CD4-positive, CD25-positive, alpha-beta regulatory T cell (primary cell): ENCODE measurements at places on chromosomes 4 and X. TPM values are rescaled to one million over a fixed set of nuclear protein-coding genes. Genes with fewer than 3 reads are reported as not detected.

DNA sequence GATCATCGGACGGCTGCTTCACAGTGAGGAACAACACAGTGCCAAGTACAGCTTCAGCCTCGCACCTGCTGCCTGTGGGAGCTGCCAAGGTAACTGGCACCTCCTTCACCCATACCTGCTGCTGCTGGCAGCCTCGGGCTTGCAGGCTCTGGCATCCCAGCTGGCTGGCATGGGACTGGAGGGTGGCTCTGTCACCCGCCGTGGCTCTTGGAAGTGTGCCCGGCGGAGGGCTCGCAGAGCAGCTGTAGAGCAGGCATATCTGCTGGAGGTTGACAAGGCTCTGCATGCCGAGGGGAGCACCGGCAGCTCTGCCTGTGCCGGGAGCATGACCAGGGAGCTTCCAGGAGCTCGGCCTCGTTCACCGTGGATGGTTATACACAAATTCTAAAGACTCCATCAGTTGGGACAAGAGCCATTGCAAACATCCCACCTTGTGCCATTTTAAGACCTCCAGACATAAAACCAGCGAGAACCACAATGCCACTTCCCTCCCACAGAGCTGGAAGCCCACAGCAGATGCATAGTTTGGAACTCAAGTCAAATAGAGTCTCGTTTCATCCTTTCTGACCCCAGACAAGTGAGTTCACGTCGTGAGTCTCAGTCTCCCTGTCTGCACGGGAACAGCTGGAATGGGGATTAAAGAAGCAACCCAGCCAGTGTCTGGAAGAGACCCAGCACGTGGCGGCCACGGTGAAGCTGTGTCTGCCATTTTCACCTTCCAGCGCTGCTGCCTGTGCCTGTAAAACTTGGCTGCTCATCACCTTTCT is 84.3 kb upstream of the PSAPL1 start:
- no peak for DNase-seq

DNA sequence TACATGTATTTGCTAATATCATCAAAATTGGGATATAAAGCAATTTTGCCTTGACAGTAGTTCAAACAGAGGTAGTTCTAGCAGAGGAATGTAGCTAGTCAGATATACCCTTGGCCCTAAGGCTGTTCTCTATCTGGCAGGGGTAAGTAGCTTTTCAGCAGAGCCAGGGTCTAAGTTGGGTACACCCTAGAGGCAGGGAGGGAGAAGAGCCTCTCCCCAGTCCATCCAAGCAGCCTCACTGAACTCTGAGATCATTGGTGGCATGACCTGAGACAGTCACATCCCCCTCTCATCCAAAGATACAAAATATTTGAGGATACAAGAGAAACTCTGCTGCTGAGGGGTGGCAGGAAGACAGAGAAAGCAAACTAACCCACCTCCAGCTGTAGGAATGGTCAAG is 343.7 kb downstream of the DHX15 start:
- no peak for DNase-seq

Gene SPANXN3
- not detected for total RNA-seq

DNA sequence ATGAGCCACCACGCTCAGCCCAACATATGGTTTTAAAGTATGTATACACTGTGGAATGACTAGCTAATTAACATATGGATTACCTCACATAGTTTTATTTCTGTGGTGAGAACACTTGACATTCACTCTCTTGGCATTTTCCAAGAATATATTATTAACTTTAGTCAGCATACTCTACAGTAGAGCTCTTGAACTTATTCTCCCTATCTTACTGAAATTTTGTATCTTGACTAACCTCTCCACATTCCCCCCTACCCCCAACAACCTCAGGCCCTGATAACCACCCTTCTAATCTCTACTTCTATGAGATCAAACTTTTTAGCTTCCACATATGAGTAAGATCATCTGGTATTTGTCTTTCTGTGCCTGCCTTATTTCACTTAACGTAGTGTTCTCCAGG is 38.6 kb upstream of the AGA start:
- no peak for DNase-seq

Gene ENAM
- total RNA-seq = not detected

Gene GPRASP1
- 27.0 TPM for total RNA-seq

- no peak for DNase-seq
Observed at GRCh38 chr4:138446456-138446855, 204.3 kb upstream of the SLC7A11 start.

Gene IKBKG
- total RNA-seq = 48.0 TPM

DNA sequence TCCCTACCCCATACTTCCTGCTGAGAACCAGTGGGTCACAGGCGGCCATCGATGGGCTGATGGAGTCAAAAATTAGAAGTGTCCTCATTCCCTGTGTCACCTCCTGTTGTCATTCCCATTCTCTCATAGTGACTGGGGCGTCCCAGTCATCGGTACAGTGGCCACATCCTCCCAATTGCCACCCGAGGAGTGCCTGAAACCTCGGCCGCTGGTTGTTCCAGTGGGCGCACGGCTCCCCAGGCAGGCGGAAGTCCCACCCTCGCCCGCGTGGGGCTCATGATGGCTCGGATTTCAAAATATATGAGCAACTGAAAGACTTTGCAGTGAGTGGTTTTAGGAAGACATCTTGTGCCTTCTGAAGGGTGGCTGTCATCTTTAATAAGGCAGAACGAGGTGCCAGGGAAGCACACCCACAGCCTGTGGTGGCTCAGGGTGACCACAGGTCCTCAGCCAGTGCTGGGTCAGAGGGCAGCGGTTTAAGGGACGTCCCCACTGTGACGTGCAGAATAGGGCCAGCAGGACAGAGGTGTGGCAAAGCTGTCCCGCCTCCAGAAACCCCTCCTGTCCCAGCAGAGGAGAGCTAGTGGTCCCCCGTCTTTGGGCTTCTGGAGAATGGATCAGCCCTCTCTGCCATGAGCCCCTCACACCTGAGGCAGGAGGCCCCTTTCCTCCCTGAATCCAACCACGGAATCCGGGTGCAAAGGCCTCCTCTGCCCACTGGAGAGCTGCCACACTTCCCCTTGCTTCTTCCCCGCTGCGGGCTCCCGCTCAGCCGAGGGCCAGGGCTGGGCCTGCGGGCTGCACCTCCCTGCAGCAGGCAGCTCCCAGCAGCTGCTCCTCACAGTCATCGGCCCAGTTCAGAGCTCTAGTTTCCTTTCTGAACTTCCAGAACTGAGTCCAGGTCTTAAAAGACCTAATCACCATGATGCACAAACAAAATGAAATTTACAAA is 90.4 kb downstream of the ABLIM2 start:
- DNase-seq = no peak

- DNase-seq = no peak
Observed at GRCh38 chrX:6981718-6982406, 165.7 kb upstream of the STS start.

DNA sequence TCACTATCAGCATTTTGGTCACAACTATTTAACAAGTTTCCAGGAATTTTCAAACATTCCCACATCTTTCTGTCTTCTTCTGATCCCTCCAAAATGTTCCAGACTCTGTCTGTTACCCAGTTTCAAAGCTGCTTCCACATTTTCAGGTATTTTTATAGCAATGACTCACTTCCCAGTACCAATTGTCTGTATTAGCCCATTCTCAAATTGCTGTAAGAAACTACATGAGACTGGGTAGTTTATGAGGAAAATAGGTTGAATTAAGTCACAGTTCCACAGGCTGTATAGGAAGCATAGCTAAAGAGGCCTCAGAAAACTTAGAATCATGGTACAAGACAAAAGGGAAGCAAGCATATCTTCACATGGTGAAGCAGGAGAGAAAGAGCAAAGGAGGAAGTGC is 475.0 kb upstream of the PCDH7 start:
- DNase-seq = no peak

GRCh38 chr4:24801136-24801855 is 5.9 kb downstream of the SOD3 start:
- no peak for DNase-seq

- DNase-seq = no peak
Observed at GRCh38 chr4:82648356-82648755, 86.6 kb upstream of the TMEM150C start.

Gene GLUD2
- total RNA-seq = 0.32 TPM

DNA sequence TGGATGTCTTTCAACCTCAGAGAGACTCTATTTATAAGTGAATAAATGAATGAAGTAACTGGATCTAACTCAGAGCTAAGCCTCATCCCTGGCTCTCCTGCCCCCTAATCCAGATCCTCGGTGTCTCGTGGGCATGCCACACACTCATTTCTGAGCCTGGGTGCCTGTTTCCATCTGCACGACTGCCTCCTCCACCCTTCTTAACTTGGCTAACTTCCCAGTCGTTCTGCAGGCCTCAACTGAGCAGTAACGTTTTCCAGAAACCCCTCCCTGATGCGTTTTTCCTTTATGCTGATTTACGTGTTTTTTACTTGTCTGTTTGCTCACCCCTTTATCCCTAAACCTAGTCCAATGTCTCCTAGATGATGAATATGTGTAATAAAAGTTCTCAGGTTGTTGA is 186.9 kb upstream of the HS3ST1 start:
- DNase-seq = no peak

Gene NCAPG
- 1.8 TPM for total RNA-seq

- no peak for DNase-seq
Observed at GRCh38 chrX:153801669-153802068, 7.2 kb downstream of the SSR4 start.

DNA sequence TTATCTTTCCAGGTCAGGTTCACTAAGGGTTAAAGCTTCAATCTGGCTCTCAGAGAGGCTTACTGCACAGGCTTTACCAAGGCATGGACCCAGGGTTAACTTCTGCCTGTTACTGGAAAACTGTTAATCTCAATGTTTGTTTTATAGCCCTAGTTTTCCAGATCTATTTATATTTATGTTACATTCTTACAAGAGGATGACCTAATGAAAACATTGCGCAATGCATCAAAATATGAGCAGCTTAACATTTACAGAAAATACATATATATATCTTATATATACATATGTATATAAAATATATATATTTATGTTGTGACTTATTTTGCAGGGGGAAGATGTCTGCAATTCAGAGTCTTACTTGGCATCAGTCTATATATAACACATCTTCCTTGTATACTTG is 112.3 kb downstream of the PCDH19 start:
- no peak for DNase-seq

GRCh38 chr4:118270492-118270891 is 82.3 kb downstream of the PRSS12 start:
- peak; percentile 48 for DNase-seq

Gene MAEA
- 77.7 TPM for total RNA-seq

- peak; percentile 51 for DNase-seq
Observed at GRCh38 chrX:153598541-153599191, at the start of gene CCNQ. TSS of gene CCNQ (minus strand) at chrX:153599139. CDS start at chrX:153599073, 66 bp downstream.

- DNase-seq = no peak
Observed at GRCh38 chr4:76977736-76978350, 28.3 kb downstream of the SEPTIN11 start.

- DNase-seq = no peak
Observed at GRCh38 chr4:86302251-86302650, 57.6 kb downstream of the MAPK10 start.

Gene GSX2
- total RNA-seq = not detected
